Spinal cord (tissue), 10 donors: ENCODE measurements at places on chromosomes 5 and 9. TPM values are rescaled to one million over a fixed set of nuclear protein-coding genes. Genes with fewer than 3 reads are reported as not detected.

NTRK2 gene
- polyA plus RNA-seq, result 166 TPM

OBP2B gene
- polyA plus RNA-seq, result not detected

NEUROG1 gene
- not detected for polyA plus RNA-seq

EDIL3 gene
- 85.9 TPM for polyA plus RNA-seq

BHMT gene
- polyA plus RNA-seq, result 5.0 TPM

SPARC gene
- polyA plus RNA-seq, result 1,307 TPM

LARP1 gene
- 124 TPM for polyA plus RNA-seq

DNA sequence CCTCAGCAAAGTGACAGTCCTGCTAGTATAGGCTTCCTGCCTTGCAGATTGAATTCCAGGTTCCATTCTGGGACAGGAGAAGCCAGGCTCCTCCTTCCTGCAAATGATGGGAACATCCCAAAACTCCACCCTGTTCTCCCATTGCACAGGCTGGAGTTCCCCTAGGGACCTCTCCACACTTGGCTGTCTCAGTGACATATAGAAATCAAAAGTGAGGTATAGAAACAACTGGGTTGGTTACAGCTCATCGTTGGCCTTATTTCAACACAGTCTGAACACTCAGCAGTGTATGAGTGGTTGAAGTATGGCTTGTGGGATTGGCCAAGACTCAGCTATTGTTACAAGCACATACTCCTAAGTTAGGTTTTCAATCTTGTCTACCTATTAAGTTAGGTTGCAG lies 157.8 kb upstream of the FTMT start:
- no peak overlapping the region for H3K4me3 ChIP-seq
- no peak overlapping the region for H3K27ac ChIP-seq
- no peaks in the 10 kb centered on the region for H3K36me3 ChIP-seq

DNA sequence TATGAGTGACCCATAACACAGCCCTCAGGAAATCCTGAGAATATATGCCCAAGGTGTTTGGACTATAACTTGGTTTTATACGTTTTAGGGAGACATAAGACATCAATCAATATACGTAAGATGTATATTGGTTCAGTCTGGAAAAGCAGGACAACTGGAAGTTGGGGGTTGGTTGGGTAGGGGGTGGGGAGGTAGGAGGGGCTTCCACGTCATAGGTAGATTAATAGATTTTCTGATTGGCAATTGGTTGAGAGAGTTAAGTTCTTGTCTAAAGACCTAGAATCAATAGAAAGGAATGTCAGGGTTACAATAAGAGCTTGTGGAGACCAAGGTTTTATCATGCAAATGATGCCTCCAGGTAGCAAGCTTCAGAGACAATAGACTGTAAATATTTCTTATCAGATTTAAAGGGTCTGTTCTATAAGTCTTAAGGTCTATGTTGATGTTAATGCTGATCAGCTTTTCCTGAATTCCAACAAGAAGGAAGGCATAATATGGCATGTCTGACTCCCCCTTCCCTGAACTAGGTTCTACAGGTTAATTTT lies 2267.7 kb upstream of the ACO1 start:
- H3K36me3 ChIP-seq, result no peaks in the 10 kb centered on the region
- no peak overlapping the region for H3K4me3 ChIP-seq
- DNase-seq, result no peak
- H3K27me3 ChIP-seq, result no peaks in the 10 kb centered on the region
- H3K4me1 ChIP-seq, result no peaks in the 10 kb centered on the region

- no peak for DNase-seq
- no peaks in the 10 kb centered on the region for H3K27me3 ChIP-seq
- no peaks in the 10 kb centered on the region for H3K36me3 ChIP-seq
- H3K27ac ChIP-seq, result no peak overlapping the region
- no peak overlapping the region for H3K4me3 ChIP-seq
These were observed 201.9 kb downstream of the ZNF608 start for GRCh38 chr5:124544366-124545055.

- H3K4me3 ChIP-seq, result no peak overlapping the region
- no peaks in the 10 kb centered on the region for H3K4me1 ChIP-seq
- no peak for DNase-seq
- H3K27me3 ChIP-seq, result no peaks in the 10 kb centered on the region
- H3K27ac ChIP-seq, result no peak overlapping the region
These were observed 53.2 kb upstream of the ITGA1 start for GRCh38 chr5:52734557-52734956.

GRCh38 chr5:77302653-77303052 lies 92.2 kb downstream of the PDE8B start:
- H3K4me3 ChIP-seq, result no peak overlapping the region
- peaks cover 3% of the 10 kb centered on the region for H3K4me1 ChIP-seq
- DNase-seq, result no peak
- H3K27me3 ChIP-seq, result no peaks in the 10 kb centered on the region
- no peaks in the 10 kb centered on the region for H3K36me3 ChIP-seq

- no peaks in the 10 kb centered on the region for H3K4me1 ChIP-seq
- H3K36me3 ChIP-seq, result no peaks in the 10 kb centered on the region
- no peaks in the 10 kb centered on the region for H3K27me3 ChIP-seq
These were observed 532.4 kb downstream of the TLR4 start for GRCh38 chr9:118236625-118237024.

DNA sequence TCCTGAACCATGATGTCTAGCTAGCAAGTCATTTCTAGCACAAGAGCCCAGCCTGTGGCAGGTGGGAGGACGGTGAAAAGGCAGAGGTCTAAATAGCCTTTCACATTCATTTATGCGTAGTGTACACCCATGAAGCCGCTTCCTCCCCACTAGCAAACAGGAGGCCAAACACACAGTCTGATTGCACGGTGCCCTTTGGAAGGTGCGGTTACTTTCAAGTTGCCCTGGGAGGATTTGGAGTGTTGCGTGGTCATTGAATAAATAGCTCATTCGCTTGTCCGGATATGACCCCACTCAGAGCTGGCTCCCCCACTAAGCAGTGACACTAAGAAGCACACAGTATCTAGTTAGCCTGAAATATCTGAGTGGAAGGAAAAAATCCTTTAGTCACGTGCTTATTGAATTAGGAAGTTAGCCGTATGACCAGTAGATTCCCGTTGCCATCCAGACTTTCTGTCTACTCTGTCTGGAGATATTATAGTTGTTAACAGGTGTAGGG lies 664 bp upstream of the ARSB start:
- DNase-seq, result no peak
- no peaks in the 10 kb centered on the region for H3K27me3 ChIP-seq
- H3K4me1 ChIP-seq, result peaks cover 4% of the 10 kb centered on the region
- peak overlapping the region; percentile 87 for H3K27ac ChIP-seq
- H3K4me3 ChIP-seq, result peak overlapping the region; percentile 63

DNA sequence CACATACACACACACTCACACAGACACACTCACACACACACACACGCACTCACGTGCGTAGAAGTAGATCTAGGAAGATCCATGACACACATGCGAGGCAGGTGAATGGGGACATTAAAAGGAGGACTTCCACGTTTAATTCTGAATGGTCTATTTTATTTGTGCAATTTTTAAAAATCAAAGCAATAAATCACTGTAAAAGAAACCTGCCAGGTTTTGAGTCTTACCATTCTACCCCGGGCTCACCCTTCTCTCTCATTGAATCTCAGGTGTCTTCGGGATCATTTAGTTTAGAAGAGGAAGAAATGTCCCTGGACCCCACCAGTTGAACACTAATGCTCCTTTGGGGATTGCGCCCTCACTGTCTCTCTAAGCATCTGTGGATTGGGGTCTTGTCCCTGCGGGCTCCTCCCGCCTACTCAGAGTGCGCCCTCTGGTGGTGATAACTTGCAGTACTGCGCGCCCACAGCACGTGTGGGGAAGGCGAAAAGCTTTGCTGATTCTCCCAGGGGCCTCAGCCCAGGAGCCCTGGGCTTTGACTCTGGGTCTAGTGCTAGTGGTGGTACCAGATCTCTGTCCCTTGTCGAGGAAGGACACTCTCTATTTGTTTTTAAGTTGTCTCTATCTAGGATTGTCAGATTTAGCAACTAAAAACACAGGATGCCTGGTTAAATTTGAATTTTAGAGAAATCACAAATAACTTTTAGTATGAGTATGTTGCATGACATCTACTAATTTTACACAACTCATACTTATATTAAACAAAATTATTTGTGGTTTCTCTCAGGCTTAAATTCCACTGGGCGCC lies 34.8 kb downstream of the BOD1 start:
- H3K27ac ChIP-seq, result no peak overlapping the region
- peaks cover 7% of the 10 kb centered on the region for H3K4me1 ChIP-seq
- no peaks in the 10 kb centered on the region for H3K27me3 ChIP-seq
- DNase-seq, result no peak
- no peak overlapping the region for H3K4me3 ChIP-seq
- no peaks in the 10 kb centered on the region for H3K36me3 ChIP-seq

- no peak overlapping the region for H3K4me3 ChIP-seq
- H3K27ac ChIP-seq, result no peak overlapping the region
- no peaks in the 10 kb centered on the region for H3K4me1 ChIP-seq
- H3K27me3 ChIP-seq, result no peaks in the 10 kb centered on the region
- no peaks in the 10 kb centered on the region for H3K36me3 ChIP-seq
These were observed 44.6 kb downstream of the JAKMIP2 start for GRCh38 chr5:147737921-147738320.

GRCh38 chr5:52838326-52839015 lies 50.8 kb downstream of the ITGA1 start:
- no peaks in the 10 kb centered on the region for H3K4me1 ChIP-seq
- no peaks in the 10 kb centered on the region for H3K36me3 ChIP-seq
- no peaks in the 10 kb centered on the region for H3K27me3 ChIP-seq
- no peak overlapping the region for H3K4me3 ChIP-seq
- H3K27ac ChIP-seq, result peak overlapping the region; percentile 73

- no peak overlapping the region for H3K4me3 ChIP-seq
- no peak for DNase-seq
- no peak overlapping the region for H3K27ac ChIP-seq
- H3K27me3 ChIP-seq, result no peaks in the 10 kb centered on the region
- H3K4me1 ChIP-seq, result peaks cover 2% of the 10 kb centered on the region
These were observed 370.0 kb downstream of the ZSWIM6 start for GRCh38 chr5:61701877-61702602.

GRCh38 chr9:88387036-88387551 lies 1.1 kb upstream of the SPIN1 start:
- no peak for DNase-seq
- peak overlapping the region; percentile 89 for H3K27ac ChIP-seq
- peak overlapping the region; percentile 85 for H3K4me3 ChIP-seq
- H3K27me3 ChIP-seq, result no peaks in the 10 kb centered on the region

GRCh38 chr5:2530609-2531008 lies 220.9 kb downstream of the IRX2 start:
- H3K4me1 ChIP-seq, result peaks cover 3% of the 10 kb centered on the region
- DNase-seq, result no peak
- no peak overlapping the region for H3K27ac ChIP-seq
- H3K27me3 ChIP-seq, result peaks cover 2% of the 10 kb centered on the region
- no peaks in the 10 kb centered on the region for H3K36me3 ChIP-seq
- H3K4me3 ChIP-seq, result no peak overlapping the region

DNA sequence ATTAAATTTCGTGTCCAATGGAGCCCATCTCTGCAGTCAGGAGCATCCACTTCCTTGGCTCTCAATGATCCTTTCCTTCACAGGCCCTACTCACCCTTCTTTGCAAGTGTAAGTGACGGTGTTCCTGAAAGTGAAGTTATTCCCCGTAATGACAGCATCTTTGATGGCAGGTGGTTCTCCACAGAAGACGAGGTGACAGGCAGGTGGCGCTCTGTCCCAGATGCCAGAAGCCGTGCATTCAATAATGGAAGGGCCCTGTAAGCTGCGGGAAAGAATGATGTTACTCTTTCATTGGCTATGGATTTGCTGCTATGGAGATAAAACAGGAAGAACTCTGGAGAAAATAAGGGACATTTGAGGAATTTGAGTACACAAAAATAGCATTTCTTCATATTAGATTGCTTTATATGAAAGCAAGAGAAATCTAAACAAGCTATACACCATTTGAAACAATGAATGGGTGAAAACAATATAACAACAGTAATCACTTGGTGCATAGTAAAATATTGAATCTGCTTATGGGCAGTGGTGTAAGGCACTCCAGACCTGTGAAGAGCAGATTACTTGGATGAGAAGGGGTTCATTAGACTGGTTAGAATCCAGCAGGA lies 89.9 kb upstream of the TXNDC8 start:
- no peaks in the 10 kb centered on the region for H3K27me3 ChIP-seq
- DNase-seq, result no peak
- no peaks in the 10 kb centered on the region for H3K36me3 ChIP-seq
- H3K4me3 ChIP-seq, result no peak overlapping the region
- H3K4me1 ChIP-seq, result no peaks in the 10 kb centered on the region
- H3K27ac ChIP-seq, result no peak overlapping the region

DNA sequence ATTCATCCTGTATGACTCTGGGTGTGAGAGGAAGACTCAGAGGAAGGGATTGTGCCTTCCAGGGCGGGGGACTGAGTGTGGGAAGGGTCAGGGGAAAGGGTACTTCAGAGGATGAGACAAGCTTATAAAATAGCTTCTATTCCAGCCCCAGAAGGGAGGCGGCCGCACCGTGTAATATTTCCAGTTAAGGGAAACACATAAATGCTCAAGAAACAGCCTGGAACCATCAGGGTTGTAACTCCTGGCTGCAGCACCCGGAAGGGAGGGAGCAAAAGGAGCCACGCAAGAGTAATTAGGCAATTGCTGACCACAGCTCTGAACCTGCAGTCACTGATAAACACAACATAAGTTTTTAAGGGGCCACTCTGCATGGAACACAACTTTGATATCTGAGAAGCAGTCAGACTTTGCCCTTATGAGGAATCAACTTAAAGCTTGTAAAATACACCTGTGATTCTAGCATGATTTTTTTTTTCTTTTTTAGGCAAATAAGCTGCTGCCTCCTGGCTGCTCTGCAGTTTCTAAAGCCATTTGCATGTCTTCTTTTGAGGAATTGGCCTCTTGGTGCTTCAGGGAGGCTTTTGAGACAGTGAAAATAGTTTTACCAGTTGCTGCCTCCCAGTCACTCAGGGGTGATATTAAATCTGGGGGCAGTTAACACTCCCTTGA lies 382.7 kb downstream of the ENC1 start:
- no peaks in the 10 kb centered on the region for H3K27me3 ChIP-seq
- H3K36me3 ChIP-seq, result no peaks in the 10 kb centered on the region
- no peak overlapping the region for H3K4me3 ChIP-seq
- H3K4me1 ChIP-seq, result peaks cover 13% of the 10 kb centered on the region

GRCh38 chr5:119919279-119919678 lies 289.9 kb downstream of the FAM170A start:
- no peaks in the 10 kb centered on the region for H3K36me3 ChIP-seq
- no peak overlapping the region for H3K4me3 ChIP-seq
- H3K27me3 ChIP-seq, result no peaks in the 10 kb centered on the region
- H3K27ac ChIP-seq, result no peak overlapping the region
- H3K4me1 ChIP-seq, result no peaks in the 10 kb centered on the region

- no peaks in the 10 kb centered on the region for H3K27me3 ChIP-seq
- no peaks in the 10 kb centered on the region for H3K4me1 ChIP-seq
- no peak overlapping the region for H3K4me3 ChIP-seq
- H3K36me3 ChIP-seq, result no peaks in the 10 kb centered on the region
These were observed 810.8 kb downstream of the TLE1 start for GRCh38 chr9:80878556-80878955.

GRCh38 chr5:13591621-13592020 lies 352.9 kb downstream of the DNAH5 start:
- H3K4me3 ChIP-seq, result no peak overlapping the region
- DNase-seq, result no peak
- no peaks in the 10 kb centered on the region for H3K36me3 ChIP-seq

GRCh38 chr9:11821306-11821975 lies 871.7 kb upstream of the TYRP1 start:
- no peak overlapping the region for H3K4me3 ChIP-seq
- H3K4me1 ChIP-seq, result no peaks in the 10 kb centered on the region
- H3K27ac ChIP-seq, result no peak overlapping the region
- H3K27me3 ChIP-seq, result no peaks in the 10 kb centered on the region
- no peaks in the 10 kb centered on the region for H3K36me3 ChIP-seq
- DNase-seq, result no peak

GRCh38 chr5:143041972-143042770 lies 272.0 kb downstream of the ARHGAP26 start:
- no peak overlapping the region for H3K27ac ChIP-seq
- no peaks in the 10 kb centered on the region for H3K27me3 ChIP-seq
- H3K4me3 ChIP-seq, result no peak overlapping the region
- peaks cover 8% of the 10 kb centered on the region for H3K4me1 ChIP-seq
- no peaks in the 10 kb centered on the region for H3K36me3 ChIP-seq
